ENCODE measurements at places on chromosomes 4 and X. TPM values are rescaled to one million over a fixed set of nuclear protein-coding genes. Genes with fewer than 3 reads are reported as not detected.

CFI gene
- total RNA-seq: 45.1 TPM

DNA sequence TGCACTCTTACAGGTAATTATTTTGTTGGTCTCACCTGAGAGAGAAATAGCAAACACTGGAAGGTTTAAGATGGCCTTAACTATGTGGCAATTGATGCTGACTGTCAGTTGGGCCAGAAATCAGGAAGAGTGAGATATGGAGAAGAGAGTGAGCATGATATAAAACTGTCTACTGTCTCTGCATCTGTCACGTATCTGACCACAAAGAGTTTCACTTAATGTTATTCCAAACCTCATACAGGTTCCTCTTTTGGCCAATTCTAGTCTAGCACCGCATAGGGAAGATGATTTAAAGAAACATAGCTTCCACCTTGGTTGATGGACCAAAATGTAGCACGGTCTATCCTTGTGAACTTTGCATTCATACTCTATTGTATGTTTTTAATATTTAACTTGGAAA lies 381.0 kb upstream of the BOD1L1 start:
- DNase-seq: no peak

DNA sequence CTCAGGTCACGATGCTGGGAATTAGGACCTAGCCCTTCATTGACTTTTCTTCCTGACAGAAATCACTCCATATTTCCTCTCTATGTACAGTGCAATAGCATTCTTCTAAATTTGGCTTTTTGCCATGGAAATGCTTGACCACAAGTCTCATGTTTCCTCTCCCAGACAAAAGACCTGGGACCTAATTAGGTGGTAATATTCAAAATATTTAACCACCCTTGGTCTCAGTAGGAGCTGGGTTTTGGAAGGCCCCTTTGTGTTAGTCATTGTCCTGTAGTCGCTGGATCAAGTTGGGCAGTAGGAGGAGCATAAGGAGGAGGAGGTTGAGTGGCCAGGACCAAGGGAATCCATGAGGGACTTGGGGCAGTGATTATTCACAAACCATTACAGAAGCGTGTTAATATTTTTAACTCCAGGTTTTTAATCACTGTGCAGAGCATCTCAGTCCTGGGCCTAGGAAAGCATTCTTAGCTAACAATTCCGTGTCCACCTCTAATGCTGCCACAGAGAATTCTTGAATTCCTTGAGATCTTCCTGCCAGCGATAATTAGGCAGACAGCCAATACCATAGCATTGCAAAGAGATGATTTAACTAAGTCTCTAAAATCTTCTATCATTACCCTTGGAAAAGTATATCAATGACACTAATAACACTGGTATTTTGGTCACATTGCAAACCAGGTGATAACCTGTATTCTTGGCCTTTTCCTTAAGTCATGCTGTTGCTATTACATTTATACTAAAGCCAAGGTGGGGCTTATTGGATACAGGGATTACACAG lies 25.0 kb upstream of the SHROOM4 start:
- no peak for DNase-seq

GRCh38 chr4:10105421-10105820 lies 11.2 kb downstream of the WDR1 start:
- DNase-seq: no peak

GLOD5 gene
- not detected for total RNA-seq

GRCh38 chr4:150289881-150290280 lies 211.6 kb downstream of the DCLK2 start:
- no peak for DNase-seq

- DNase-seq: no peak
These were observed 77.2 kb downstream of the RASL11B start for GRCh38 chr4:52939325-52939724.

DNA sequence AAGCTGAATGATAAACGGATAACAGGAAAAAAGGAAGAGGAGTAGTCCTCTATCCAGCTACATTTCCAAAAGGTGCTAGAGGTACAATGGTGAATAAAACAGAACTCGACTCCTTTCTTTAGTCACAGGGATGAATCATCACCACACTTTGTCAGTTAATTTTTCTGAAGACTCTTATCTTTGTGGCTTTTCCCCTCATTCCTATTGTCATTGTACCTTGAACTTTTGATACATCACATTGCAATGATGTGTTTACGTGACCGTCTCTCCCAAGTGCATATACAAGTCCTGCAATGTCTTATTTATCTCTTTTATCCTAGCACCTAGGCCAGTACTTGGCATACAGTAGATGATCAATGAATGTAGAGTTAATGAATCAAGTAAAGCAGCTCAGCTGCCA lies 134.7 kb downstream of the LHFPL1 start:
- no peak for DNase-seq

TMSB15B gene
- total RNA-seq: 1.5 TPM

GRCh38 chr4:128600996-128601871 lies 208.3 kb upstream of the JADE1 start:
- DNase-seq: no peak

EMCN gene
- total RNA-seq: 9.8 TPM

PNPLA4 gene
- total RNA-seq: 8.6 TPM

DNA sequence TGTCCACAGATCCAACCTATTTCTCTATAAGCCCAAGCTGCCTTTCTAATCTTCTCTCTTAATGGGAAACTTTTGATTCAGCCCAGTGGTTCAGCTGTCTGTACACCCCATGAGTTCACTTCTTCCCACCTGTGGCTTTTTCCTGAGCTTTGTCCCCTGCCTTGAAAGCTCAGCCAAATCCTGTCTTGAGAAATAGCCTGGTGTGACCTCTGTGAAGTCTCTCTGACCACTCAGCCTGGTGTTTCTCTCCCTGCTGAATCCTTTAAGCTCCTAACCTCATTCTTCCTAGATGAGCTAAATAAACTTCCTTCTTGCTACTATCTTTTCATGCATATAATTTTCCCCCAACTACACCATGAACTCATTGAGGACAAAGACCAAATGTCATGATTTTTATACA lies 15.2 kb upstream of the HERC5 start:
- no peak for DNase-seq

PRIMPOL gene
- 15.6 TPM for total RNA-seq

DNA sequence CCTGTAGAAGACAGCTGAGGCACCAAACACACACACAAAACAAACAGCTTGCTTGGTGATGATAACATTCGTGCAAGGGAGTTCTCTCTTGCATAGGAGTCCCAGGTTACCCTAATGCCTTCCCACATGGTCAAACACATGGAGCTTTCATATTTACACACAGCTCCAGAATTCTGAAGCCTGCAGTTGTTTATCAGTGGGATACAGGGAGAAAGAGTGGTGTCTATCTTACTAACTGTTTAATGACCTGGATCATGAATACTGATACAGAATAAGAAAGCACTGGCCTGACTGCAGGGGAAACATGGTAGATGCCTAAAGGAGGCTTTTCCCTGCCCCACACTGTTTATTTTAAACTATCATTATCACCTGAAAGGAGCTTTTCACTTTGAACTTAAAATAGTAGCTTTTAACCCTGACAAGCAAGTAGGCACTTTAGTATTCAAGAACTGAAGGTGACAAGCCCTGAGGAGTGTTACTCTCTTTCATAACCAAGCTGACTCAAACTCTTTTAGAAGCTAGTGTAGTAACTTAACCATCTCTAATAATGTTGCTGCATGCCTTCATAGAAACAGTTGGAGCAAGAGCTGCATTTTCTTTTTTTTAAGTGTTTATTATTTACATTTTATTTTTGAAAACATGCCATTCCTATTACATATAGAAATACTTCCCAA lies 15.6 kb downstream of the TET2 start:
- no peak for DNase-seq

GRCh38 chr4:138035781-138036258 lies 206.3 kb downstream of the SLC7A11 start:
- DNase-seq: no peak

- no peak for DNase-seq
These were observed 1.2 kb downstream of the CXCL2 start for GRCh38 chr4:74097631-74098426.

DNA sequence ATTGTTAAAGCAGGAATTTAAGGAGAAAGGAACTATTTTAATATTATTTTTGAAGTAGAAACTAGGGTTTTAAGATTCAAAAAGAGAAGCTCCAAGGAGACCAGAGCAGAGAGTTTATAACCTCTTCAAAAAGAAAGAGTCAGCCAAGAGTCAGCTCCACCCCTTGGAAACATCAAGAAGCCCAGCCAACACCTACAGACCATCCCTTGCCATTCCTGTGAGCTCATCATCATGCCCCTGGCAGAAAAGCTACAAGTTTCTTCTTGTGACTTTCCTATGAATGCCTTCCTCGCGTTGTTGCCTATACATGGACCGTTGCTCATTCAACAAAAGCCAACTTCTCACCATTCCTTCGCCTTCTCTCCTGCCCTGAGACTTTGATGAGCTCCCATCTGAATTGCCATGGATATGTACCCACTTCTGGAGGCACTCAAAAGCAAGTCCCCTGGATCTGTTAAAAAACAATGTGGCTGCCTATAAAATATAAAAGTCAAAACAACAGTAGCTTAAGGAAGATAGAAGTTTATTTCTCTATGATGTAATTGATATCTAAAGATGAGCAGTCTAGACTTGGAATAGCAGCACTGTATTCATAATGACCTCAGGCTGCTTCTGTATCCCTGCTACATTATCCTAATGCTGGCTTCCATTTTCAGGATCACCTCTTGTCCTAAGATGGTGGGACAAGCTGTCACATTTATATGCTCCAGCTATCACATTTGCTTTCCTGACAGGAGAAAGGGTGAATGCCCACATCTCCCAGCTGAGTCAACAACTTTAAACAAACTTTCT lies 20.3 kb downstream of the PLRG1 start:
- DNase-seq: no peak

CXCL10 gene
- total RNA-seq: 8.9 TPM

DNA sequence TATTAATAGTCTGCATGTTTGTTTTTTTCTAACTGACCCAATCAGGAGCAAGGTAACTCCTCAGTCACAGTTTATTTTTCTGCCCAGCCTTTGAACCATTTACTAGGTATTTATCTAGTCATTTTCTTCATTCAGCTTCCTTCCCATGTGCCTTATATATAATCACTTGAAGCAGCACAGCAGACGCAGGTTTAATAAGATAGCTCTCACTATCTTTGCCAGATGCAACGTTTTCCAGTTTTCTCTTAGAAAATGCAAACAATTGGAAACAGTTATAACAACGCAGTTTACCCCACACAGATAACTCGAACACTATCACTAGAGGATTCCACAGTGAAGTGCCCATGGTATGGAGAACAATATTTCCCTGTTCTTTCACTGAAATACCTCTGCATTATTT lies 56.4 kb upstream of the NFKB1 start:
- DNase-seq: no peak

DNA sequence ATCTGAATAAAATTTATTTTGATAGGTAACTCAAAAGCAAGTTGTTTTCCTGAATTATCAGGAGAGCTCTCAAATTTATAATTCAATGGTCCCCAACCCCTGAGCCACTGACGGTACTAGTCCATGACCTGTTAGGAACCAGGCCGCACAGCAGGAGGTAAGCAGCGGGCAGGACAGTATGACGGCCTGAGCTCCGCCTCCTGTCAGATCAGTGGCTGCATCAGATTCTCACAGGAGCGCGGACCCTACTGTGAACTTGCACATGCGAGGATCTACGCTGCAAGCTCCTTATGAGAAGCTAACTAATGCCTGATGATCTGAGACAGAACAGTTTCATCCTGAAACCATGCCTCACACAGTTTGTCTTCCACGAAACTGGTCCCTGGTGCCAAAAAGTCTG lies 37.9 kb upstream of the SEC24B start:
- DNase-seq: no peak

DNA sequence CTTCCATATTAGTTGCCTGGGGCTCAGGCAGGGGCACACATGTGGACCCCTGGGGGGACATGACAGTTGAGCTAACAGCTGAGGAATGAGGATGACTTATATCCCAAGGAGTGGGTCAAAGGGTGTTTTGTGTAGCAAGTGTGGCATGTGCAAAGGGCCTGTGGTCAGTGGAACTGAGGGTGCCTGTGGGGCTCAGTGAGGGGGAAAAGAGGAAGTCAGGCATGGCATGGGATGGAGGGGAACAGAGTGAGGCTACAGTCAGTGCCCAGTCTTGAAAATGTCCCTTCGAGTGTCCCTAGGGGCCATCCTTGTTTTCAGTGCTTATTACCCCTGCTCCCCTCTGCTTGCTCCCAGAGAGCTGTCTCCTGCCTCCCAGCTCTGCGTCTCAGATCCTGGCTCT lies 64.3 kb upstream of the CD99 start:
- no peak for DNase-seq

DNA sequence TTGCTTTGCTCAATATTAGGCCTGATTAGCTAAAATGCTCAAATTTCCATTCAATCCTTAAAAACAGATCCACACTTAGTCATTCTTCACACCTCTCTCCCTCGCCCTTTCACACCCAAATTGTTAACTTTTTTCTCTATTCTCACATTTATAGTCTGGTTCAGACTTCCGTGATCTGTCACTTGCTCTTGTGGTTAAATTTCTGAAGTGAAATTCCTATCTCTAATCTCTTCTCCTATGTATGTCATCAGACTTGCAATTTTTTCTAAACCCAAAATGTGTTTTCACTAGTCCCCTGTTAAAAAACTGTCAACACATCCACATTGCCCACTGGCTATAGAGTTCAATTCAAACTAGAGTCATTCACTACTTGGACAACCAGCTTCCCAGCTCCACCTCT lies 63.2 kb downstream of the SNCA start:
- no peak for DNase-seq

GRCh38 chr4:185304944-185305690 lies 90.6 kb downstream of the LRP2BP start:
- no peak for DNase-seq

NEUROG2 gene
- total RNA-seq: not detected

DNA sequence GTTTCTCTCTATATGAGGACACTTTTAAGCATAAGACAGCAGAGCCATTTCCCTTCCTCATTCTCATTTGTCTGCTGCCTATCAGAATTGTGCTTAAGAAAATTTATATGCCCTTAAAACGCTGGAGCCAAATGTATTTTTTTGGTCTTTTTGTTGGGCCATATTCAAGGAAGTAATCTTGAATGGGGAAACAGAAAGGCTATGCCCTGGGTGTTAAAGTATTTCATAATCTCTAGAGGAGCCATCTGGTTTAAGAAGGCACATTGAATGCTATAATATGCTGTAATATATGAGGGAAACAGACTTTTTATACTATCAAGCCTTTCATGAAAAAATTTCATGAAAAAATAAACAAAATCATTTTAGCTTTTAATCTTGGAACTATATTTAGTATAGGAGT lies 4.3 kb downstream of the DMD start:
- no peak for DNase-seq

SSX4 gene
- not detected for total RNA-seq

SPANXA1 gene
- not detected for total RNA-seq

PRKG2 gene
- total RNA-seq: 6.5 TPM

- DNase-seq: no peak
These were observed 600.3 kb downstream of the MID1IP1 start for GRCh38 chrX:39401483-39402110.

PLAC8 gene
- 76.3 TPM for total RNA-seq

KLKB1 gene
- total RNA-seq: 2.0 TPM

GRCh38 chrX:139889760-139890159 lies 43.1 kb downstream of the ATP11C start:
- no peak for DNase-seq

DNA sequence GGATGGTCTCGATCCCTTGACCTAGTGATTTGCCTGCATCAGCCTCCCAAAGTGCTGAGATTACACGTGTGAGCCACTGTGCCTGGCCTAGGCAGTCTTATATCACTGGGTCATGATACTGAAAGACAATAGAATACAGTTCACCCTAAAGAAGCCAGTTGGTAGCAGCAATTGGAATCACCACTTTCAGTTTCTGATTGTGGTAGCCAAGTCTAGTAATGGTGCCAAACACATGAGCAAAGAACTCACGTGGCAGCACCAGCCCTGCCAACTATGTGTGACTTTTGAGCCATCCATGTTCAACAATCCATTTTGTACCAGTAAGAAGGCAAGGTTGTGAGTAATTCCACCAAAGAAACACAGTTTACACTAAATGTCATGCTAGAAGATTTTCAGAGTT lies 548.4 kb downstream of the KLHL13 start:
- no peak for DNase-seq

BRS3 gene
- not detected for total RNA-seq

Measured in esophagus squamous epithelium (tissue), 5 donors.